ENCODE measurements at places on chromosomes 3 and 15.

- DNase-seq, result no peak
Observed at GRCh38 chr3:13007251-13007941, 65.8 kb downstream of the IQSEC1 start.

GRCh38 chr3:113565555-113565954 lies 33.2 kb downstream of the SIDT1 start:
- no peak for DNase-seq

DNA sequence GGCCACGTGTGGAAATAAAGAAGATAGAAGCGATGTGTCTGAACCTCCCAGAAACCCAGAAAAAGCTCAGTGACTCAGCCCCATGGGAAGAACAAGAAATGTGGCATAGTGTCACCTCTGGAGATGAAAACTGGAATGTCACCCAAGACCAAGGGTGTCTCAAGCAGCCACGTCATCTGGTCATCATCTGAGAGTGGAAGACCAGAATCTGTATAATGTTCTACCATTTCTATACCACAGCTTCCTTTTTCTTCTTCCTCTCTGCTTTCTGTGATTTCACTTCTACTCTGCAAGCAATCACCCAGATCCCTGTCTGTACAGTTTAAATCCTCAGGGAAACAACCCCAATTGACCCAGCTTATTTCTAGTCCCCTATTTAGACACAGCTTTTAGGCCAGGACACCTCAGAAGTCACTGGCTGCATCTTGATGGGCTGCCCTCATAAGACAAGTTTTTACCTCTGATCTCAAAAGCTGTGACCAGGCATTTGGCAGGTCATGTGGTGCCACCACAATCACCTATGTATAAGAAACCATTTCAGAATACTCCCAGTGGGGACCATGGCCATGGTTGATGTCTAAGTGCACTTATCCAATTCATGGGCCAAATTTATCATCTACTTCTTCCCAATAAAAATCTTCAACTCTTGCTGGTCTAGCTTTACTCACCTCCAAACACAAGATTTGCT lies 278.5 kb upstream of the UMPS start:
- DNase-seq, result no peak

- DNase-seq, result peak; percentile 28
Observed at GRCh38 chr3:137642831-137643230, 121.3 kb upstream of the SOX14 start.

DNA sequence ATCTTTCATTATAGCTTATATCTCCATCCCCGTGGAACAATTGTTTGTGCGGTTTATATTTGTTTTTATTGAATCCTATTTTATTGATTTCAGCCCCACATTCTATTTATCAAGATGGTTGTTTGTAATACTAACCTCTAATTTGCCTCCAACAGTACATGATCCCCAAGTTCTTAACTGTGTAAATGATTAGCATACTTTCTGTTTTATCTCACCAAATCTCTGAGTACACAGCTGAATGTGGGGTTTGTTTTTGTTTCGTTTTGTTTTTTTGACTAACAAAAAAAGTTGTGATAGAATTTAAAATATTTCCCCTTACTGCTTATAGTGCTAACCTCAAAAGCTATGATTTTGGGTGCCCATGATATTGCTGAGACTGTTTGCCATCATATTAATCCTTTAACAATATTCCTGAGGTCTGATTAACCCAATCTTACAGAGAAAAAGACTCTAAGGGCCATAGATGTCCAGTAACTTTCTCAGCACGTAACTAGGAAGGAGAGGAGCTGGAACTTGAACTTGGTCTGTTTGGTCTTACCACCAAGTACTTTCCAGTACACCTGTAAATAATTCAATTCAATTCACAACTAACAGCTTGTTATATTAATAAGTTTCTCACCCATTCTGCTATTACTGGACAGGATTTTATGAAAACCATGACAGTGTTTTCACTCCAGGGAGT lies 789.8 kb downstream of the TUSC7 start:
- DNase-seq, result no peak

DNA sequence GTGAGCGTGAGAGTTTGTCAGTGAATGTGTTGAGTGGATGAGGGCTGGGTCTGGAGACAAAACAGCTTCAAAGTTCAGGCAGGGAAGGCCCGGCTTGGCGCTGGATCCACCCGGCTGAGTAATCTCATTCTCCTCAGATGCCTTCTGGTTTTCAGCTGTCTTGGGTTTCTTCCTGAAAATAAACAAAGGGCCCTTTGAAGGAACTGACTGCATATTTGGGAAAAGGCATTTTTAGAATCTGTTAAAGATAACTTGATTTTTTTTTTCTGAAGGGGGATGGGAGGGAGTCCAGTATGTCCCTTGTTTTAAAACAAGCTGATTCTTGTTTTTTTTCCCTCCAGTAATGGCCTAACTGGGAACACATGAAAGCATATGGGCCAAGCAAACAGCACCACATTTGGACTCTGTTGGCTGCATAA lies 86.4 kb downstream of the TIGIT start:
- DNase-seq, result peak; percentile 38

GRCh38 chr3:60579734-60580133 lies 671.5 kb downstream of the FHIT start:
- DNase-seq, result peak; percentile 55

GRCh38 chr3:160447544-160447943 lies 2.0 kb downstream of the TRIM59 start:
- DNase-seq, result no peak

DNA sequence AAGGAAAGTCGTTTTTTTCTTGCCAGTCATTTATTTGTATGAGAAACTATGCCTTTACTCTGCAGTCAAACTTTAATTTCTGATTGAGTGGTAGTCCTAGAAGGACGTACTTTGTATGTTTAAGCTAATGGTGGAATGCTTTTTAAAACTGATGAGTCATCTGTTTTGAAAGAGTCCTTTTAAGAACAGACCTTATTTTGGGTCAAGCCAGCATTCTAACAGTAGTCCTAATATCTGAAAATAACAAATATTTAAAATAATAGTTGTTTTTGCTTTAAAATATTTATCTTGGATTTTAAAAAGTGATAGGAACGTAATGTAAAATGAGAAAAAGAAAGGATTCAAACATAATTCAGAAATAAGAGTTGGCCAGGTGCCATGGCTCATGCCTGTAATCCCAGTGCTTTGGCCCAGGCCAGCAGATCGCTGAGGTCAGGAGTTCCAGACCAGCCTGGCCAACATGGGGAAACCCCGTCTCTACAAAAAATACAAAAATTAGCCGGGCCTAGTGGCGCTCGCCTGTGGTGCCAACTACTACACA lies 1.3 kb upstream of the LRRC58 start:
- peak; percentile 26 for DNase-seq

DNA sequence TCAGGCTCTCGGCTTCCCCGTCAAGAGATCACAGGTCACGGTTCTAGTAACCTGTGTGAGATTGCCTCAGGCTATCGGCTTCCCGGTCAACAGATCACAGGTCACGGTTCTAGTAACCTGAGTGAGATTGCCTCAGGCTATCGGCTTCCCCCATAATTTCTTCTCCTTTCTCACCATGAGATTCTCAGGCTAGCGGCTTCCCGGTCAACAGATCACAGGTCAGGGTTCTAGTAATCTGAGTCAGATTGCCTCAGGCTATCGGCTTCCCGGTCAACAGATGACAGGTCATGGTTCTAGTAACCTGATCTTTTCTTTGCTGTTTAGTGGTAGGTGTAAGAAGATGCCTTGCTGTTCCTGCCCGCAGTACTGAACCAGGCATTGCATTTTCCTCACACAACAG lies 418.2 kb upstream of the ZNF717 start:
- no peak for DNase-seq

GRCh38 chr3:4772171-4772804 lies 206.9 kb upstream of the BHLHE40 start:
- DNase-seq, result no peak

DNA sequence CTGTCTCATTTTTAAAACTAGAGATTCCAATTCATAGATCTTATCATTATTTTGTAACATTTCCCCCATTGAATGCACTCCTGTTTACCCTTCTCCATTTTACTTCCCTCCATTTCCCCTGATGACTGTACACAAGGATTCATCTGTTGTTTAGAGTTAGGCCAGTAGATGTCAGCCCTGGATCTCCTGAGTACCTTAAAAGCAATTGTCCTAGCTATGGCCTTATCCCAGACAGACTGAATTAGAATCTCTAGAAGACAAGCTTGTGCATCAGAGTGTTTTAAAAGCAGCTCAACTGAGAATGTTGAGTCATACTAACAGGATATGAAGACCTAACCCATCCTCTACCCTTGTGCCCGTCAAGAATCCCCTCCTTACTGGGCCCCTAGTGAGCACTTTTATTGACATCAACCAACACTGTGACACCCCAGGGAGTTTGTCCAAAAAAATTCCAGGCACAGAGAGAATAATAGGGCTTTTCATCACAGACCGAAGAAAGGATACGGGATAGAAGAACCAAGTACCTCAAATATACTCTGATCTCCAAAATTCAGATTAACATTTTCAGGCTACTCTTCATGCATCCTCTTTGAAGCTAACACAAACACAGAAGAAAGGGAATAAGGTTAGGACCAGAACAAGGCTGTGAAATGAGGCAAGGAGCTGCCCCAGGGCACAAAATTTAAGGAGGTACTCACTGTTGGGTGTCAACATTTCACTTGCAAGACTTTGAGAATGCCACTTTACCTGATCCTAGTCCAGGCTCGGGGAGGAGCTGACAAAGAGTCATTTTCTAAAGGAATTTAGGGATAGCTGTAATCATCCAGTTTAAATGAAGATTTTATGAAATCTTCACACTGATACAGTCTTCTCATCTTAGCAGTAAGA lies 17.1 kb downstream of the ZBED2 start:
- peak; percentile 51 for DNase-seq

DNA sequence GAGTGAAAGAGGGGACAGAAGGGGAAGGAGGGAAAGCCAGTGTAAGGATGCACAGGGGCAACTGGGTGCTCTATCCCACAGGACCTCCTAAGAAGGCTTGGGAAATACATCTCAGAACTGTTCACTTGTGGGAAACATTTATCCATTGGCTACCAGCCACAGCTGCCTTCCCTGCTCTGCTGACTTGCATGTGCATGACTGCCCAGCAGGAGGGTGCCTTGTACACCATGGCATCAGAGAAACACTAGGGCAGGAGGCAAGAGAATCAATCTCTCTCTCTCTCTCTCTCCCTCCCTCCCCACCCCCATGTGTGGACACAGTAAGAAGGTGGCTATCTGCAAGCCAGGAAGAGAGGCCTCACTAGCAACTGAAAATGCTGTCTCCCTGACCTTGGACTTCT lies 62.9 kb upstream of the ZBTB38 start:
- DNase-seq, result peak; percentile 41

DNA sequence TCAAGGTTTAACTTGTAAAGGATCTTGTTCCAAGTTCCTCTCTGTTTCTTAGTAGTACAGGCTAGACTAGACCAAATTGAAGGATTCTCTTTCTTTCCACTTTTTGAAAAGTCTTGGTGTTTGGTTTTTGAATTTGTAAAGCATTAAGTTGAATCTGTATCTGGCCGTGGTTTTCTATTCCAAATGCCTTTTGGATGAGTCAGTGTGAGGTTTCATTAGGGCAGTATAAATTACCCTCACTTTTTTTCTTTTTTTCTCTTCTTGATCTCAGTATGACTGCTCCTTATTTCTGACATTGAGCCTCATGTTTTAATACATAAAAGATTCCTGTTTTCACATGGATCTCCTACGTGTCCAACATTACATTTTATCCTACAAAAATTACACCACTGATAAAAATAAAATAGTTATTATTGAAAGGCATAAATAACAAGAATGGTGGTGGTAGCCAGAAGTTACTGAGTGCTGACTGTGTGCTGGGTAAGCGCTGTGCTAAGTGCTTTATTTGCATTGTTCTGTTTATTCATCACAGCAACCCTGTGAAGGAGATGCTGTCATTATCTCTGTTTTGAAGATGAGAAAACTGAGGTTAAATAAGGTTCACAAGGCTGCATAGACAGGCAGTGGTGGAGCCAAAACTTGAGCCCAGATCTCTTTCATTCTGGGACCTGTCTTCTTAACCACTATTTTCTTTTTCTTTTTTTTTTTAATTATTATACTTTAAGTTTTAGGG lies 48.3 kb downstream of the MITF start:
- no peak for DNase-seq

DNA sequence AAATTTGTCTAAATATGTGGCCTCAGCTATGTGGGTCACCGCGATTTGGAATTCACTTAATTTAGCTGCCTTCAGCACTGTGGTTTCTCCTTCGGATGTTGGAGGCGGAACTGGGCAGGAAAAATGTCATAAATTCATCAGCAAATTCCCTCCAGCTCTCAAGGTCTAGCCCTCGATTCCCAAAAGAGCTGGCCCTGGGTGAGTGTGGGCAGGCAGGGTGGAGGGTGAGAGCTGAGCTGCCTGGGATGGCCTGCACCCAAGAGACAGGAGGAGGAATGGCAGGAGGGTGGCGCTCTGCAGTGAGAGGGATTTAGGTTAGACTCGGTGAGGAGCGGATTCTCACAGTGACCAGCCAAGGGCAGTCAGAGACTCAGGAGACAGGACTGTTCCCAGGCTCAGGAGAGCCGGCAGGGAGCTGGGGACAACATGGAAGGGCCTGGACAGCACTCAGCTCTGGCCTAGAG lies 57.1 kb downstream of the FEM1B start:
- DNase-seq, result no peak

DNA sequence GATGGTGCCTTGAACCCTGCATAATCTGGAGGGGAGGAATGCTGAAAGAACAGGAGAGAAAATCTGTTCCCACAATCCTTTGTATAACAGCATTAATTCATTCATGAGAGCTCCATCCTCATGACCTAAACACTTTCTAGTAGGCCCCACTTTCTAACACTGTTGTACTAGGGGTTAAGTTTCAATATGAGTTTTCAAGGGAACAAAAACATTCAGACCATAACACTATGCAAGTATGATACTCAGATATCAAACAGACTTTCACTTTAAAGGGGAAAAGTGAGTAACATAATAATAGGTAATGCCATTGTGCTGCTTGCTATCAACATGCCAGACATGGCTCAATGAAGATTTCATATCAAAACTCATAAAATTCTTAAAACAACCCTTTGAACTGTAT lies 32.4 kb upstream of the PLSCR2 start:
- no peak for DNase-seq

- DNase-seq, result no peak
Observed at GRCh38 chr15:88690331-88690730, 51.5 kb downstream of the ISG20 start.

DNA sequence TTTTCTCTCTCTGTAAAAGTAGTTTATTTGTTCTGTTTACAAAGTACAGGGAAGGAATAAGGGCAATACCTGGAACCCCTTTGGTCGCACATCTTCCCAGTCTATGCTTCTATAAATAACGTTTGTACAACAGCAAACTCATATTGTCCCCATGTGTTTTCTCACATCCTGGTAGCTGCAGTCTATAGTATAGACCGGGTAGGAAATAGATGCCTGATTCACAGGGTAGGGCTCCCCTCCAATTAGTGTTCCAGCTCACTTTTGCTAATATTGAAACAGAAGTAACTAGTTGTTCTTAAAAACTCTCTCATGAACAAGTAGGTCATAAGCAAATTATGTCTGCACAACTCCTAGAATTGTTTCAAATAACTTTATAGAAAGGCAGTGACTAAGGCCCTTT lies 17.7 kb downstream of the ATG7 start:
- DNase-seq, result no peak
